Naive thymus-derived CD4-positive, alpha-beta T cell (primary cell): ENCODE measurements at places on chromosomes 5 and 9. TPM values are rescaled to one million over a fixed set of nuclear protein-coding genes. Genes with fewer than 3 reads are reported as not detected.

GRCh38 chr9:97593960-97594359 lies 39.2 kb downstream of the TSTD2 start:
- no peak for DNase-seq
- no peaks in the 10 kb centered on the region for H3K36me3 ChIP-seq
- peaks cover 4% of the 10 kb centered on the region for H3K4me1 ChIP-seq
- H3K27me3 ChIP-seq, result no peaks in the 10 kb centered on the region
- H3K4me3 ChIP-seq, result no peak overlapping the region

DNA sequence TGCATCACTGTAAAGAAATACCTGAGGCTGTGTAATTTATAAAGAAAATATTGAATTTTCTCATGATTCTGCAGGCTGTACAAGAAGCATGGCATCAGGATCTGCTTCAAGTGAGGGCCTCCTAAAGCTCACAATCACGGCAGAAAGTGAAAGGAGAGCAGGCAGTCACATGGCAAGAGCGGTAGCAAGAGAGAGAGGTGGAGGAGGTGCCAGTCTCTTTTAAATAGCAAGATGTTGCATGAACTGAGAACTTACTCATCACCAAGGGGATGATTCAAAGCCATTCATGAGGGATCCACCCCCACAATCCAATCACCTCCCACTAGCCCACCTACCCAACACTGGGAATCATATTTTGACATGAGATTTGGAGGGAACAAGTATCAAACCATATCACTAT lies 184.5 kb upstream of the PAPPA start:
- H3K4me3 ChIP-seq, result no peak overlapping the region
- DNase-seq, result no peak
- no peaks in the 10 kb centered on the region for H3K36me3 ChIP-seq

The ORM2 gene
- not detected for polyA plus RNA-seq

DNA sequence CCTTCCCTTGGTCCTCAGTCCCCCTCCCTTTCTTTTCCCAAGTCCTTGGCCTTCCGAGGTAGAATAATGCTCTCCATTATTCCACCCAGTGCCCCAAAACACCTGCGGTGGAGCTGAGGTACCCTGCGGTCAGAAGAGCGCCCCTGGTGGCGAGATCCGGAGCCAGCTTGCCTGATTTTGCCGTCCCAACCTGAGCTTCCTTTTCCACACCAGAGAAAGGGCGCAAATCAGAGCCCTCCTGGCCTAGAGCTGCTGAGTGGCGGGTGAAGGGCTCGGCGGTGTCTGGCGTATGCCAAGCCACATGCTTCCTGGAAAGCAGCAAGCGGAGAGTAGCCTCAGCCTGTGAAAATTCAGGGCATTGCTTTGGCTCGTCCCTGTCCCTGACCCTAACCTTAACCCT lies 21.1 kb upstream of the CARTPT start:
- no peaks in the 10 kb centered on the region for H3K27me3 ChIP-seq
- no peak overlapping the region for H3K27ac ChIP-seq
- H3K4me1 ChIP-seq, result no peaks in the 10 kb centered on the region
- H3K4me3 ChIP-seq, result peak overlapping the region; percentile 20

DNA sequence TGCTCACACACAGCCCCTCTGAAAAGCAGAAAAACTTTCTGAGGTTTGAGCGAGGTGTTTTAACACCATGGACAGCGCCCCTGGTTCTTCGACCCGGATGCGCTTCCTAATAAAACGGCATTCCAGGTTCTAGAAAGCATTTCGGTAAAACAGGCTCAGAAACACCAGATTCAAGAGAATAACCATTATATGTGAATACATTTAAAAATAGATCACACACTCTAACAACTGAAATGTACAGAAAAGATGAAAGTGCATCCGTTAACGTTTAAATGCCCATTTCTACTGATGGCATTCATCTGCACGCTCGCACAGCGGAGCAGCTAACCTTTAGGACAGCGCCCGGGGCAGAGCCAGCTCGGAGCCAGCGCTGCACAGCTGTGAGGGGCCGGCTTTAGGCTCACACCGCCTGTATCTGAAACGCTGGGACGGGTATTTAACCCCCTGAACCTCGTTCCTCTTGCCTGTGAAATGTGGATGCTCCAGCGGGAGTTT lies 26.3 kb upstream of the TENT4A start:
- H3K36me3 ChIP-seq, result no peaks in the 10 kb centered on the region
- H3K27ac ChIP-seq, result no peak overlapping the region
- H3K4me3 ChIP-seq, result no peak overlapping the region
- H3K27me3 ChIP-seq, result no peaks in the 10 kb centered on the region
- no peak for DNase-seq
- no peaks in the 10 kb centered on the region for H3K4me1 ChIP-seq

DNA sequence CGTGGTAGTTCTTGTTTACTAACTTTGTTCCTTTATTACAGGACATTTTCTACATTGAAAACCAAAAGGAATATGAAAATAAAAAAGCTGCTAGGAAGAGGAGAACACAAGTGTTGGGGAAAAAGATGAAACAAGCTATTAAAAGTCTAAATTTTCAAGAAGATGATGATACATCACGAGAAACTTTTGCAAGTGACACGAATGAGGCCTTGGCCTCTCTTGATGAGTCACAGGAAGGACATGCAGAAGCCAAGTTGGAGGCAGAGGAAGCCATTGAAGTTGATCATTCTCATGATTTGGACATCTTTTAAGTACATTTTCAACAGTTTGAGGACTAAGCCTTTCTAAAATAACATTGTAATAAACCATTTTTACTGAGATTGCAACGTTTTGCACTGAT lies 23.8 kb downstream of the PHAX start:
- H3K4me1 ChIP-seq, result no peaks in the 10 kb centered on the region
- H3K4me3 ChIP-seq, result no peak overlapping the region
- H3K27me3 ChIP-seq, result no peaks in the 10 kb centered on the region

DNA sequence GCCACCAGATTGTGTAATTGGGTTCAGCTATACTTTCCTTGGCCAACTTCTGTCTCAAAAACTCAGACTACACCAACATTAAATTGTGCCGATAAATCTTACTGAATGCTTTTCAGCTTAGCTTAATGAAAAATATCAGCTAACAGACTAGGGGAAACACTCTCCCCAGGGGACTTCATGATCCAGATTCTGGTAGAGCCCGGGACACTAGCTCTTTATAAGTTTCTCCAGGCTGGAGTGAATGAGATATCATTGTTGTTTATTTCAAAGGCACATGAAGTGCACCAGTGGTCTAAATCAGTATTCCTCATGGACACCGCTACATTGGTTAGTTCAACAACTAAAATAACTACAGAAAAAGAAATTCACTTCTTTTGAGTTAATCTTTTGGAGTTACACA lies 10.5 kb upstream of the LHFPL2 start:
- H3K4me3 ChIP-seq, result no peak overlapping the region
- no peaks in the 10 kb centered on the region for H3K4me1 ChIP-seq
- H3K27ac ChIP-seq, result no peak overlapping the region
- H3K36me3 ChIP-seq, result no peaks in the 10 kb centered on the region
- DNase-seq, result no peak

DNA sequence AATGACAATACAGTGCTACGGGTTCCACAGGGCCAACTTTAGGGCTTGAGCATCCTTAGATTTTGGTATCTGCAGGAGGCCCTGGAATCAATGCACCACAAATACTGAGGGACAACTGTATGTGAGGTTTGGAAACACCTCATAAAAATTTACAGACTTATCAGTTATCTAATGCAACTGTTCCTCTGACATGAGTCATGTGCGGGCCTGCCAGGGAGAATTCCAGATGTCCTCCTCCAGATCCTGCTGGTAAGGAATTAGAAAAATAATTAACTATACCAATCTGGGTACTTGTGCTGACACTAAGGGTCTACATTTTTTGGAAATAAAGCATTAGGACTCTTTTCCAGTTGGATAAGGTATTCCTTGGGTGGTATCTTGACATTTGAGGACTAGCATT lies 333.3 kb downstream of the ARRDC3 start:
- H3K4me1 ChIP-seq, result no peaks in the 10 kb centered on the region
- H3K27ac ChIP-seq, result no peak overlapping the region
- H3K27me3 ChIP-seq, result no peaks in the 10 kb centered on the region
